Mucosa of gallbladder (tissue), 1 donor: ENCODE measurements at places on chromosomes 1 and 21.
A peak's percentile ranks its signal among the peaks of the same experiment; 100 is the strongest.

DNA sequence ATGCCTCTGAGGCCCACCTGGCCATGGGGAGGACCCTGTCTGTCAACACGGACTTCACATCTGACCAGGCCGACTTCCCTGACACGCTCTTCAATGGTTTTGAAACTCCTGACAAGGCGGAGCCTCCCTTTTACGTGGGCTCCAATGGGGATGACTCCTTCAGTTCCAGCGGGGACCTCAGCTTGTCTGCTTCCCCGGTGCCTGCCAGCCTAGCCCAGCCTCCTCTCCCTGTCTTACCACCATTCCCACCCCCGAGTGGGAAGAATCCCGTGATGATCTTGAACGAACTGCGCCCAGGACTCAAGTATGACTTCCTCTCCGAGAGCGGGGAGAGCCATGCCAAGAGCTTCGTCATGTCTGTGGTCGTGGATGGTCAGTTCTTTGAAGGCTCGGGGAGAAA, 101.8 kb downstream of the ADARB1 start:
- no peak for DNase-seq

DNA sequence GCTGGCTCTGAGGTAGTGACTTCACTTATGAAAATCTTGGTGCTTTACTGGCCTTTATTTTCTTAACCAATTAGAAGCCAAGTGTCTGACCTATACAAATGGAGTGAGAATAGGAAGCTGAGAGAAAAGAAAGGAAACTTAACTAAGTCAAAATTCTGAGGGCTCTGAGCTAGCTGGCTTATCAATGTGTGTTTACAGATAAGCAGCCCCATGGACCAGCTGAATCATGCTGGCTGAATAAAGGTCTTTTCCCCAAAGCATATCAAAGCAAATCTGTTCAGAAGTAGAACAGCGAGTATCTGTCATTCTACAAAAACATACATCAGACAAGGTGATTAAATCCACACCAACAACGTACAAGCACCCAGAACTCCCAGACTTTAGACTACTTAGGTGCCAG, 117.2 kb downstream of the BRINP2 start:
- DNase-seq, result no peak

GRCh38 chr1:42737986-42738677, 1.9 kb downstream of the CLDN19 start:
- DNase-seq, result no peak

GRCh38 chr21:29647353-29647781, 292.4 kb downstream of the GRIK1 start:
- DNase-seq, result no peak

DNA sequence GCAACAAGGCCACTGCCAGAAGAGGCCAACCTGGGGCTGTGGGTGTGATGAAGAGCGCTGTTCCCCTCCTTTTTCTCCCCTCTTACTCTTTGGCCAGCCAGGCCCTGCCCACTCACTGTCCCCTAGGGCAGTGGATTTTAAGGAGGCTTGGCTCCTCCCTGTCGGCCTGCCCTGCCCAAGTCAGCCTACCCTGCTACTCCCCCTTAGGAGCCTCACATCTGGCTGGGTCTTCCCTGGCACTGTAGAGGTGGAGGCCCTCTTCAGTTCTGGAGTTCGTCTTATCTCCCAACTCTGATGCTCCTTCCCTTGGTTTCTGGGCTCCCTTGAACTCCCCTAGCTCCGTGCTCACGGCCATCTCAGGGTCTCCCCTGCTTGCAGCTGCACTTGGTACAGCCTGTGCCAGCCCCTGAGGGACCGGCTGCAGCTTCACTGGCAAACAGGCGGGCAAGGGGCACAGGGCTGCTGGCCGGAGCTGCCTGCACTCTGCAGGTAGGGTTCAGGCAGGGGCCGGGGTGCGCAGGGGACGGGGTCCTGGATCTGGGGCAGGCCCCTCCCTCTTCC, 4.0 kb downstream of the AMPD2 start:
- DNase-seq, result no peak

- peak; percentile 33 for DNase-seq
These were observed 27.8 kb downstream of the NTPCR start for GRCh38 chr1:232978091-232978634.

DNA sequence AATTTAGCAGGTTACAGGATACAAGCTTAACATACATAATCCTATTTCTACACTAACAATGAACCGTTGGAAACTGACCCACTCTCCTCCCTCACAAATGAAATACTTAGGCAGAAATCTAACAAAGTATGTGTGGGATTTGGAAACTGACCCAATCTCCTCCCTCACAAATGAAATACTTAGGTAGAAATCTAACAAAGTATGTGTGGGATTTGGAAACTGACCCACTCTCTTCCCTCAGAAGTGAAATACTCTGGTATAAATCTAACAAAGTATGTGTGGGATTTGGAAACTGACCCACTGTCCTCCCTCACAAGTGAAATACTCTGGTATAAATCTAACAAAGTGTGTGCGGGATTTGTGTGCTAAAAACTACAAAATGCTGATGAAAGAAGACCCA, 60.3 kb downstream of the TRAF5 start:
- DNase-seq, result no peak

DNA sequence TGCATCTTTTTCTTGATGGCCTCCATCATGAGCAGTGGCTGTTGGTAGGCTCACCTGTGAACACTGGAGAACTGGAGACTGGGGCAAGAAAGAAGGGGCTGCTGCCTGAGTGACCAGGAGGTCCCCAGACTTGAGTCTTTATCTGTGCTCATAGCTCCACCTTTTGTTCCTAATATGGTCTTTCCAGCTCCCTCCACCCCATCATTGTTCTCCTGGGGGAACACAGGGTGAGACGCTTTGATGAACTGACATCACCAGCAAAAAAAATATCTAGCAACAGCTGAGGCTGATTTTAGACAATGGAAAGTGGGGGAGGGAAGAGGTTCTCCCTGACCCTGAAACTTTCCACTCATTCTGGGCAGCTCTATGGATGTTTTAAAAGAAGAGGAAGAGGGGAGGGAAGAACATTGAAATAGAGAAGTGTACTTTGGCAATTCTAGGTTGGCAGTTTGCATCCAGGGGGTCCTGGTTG, at the start of gene TPM3:
Gene TPM3, minus strand, starts transcription at position 111 of the 472 bp plus-strand sequence. Its CDS starts 82 bp downstream, at position 29.
- no peak for DNase-seq

GRCh38 chr1:152926091-152926490, 17.7 kb downstream of the IVL start:
- no peak for DNase-seq

DNA sequence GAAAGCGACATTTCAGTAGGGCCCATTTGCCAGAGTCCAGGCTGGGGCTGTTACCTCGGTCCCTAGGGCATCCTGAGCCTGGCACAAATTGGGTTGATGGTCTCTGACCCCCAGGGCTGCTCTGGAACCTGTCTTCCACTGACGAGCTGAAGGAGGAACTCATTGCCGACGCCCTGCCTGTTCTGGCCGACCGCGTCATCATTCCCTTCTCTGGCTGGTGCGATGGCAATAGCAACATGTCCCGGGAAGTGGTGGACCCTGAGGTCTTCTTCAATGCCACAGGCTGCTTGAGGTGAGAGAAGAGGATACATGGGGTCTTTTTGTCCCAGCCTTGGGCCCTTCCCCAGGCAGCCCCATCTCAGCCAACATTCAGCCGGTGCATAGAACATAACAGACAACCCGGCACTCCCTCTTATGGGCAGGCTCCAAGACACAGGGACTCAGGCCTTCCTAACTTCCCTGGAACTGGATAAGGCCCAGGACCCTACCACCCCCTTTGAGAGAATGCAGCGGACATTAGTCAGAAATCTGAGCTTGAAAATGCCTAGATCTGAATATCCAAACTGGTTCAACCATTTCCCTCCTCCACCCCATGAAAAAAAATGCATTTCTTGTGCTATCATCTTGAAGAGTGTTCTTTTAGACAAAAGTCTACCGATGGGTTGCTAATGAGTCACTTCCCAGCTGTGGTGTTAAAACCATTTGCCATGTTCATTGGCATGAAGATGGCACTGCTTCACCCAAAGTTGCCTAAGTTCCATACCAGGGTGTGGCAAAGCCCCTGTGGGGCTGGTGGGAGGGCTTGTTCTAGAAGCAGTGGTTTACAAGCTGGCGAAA, 35.4 kb downstream of the PKP1 start:
- no peak for DNase-seq

DNA sequence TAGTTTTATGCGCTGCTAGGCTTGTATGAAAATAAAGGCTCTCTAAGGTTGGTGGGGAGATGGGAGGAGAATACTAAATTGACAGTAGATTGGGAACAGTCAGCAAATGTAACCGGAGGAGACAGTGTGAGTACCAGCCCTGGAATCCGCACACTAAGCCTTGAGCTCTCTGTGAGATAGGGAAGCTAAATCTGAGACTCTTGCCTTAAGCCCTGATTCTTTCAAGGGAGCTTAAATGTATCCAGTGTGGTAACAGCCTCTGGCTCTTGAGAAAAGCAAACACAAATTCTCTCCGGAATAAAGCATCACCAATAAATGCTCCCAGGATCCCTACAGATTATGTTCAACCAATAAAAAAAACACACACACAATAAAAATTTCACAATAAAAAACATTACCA, 33.0 kb upstream of the PDPN start:
- DNase-seq, result no peak

DNA sequence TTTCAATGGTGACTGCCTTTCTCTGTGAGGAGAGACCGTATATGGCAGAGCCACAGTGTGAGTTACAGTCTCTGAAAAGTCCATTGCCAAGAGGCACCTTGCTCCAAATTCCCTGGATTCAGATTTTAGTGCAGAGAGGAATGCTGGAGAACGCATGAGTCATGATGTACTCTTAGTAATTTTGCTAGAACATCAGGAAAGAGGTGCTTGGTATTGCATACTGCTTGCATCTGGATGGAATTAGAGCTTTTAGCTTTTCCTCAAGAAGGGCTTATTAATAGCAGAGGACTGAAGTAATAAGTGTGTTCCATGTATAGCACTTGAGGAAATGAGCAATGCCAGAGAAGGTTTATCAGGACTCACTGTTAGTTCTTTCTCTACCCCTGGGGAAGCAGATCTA, 40.5 kb upstream of the AKT3 start:
- no peak for DNase-seq

- no peak for DNase-seq
These were observed 119.2 kb upstream of the SPATA6 start for GRCh38 chr1:48591181-48591580.

- DNase-seq, result no peak
These were observed 185.9 kb upstream of the EDN2 start for GRCh38 chr1:41670217-41670957.

DNA sequence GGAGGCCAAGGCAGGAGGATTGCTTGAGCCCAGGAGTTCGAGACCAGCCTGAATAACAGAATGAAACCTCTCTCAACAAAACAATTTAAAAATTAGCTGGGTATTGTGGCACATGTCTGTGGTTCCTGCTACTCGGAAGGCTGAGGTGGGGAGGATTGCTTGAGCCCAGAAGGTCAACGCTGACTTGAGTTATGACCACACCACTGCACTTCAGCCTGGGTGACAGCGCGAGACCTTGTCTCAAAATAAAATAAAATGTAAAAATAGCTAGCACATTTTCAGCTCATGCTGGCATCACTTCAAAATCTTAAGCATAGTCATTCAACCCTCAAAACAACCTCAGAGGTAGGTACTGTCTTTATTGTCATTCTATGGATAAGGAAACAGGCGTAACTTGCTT, 6.4 kb downstream of the JAK1 start:
- no peak for DNase-seq

GRCh38 chr1:233584931-233585330, 29.0 kb upstream of the KCNK1 start:
- no peak for DNase-seq

GRCh38 chr1:110541906-110542395, 23.0 kb upstream of the KCNA10 start:
- DNase-seq, result no peak

- no peak for DNase-seq
These were observed 26.2 kb upstream of the ZC3H12A start for GRCh38 chr1:37448185-37448584.

DNA sequence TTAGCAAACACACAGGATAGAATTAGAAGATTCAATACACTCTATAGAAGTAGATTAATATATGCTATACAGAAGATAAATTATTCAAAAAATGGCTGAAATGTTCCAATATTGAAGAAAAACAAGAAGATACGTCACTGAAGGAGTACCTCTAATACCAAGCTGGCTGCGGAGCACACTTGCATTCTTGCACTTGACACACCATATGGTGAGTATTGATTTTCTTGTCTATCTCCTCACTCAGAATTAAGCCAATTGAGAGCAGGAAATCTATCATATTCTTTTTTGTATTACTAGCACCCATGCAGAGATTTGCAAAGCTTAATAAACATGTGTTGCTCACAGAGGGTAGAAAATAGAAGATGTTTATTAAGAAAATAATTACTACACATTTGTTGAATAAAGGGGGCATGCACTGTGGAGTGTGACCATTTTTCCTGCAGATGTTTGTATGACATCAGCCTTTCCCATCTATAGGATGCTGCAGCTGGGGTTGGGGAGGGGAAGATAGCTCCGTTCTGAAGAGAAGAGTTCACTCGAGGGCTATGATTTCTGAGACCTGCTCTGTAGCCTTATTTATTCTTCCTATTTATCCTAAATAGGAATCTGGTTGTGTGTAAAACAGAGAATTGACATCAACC, 318.1 kb downstream of the HHIPL2 start:
- DNase-seq, result no peak

GRCh38 chr21:36783612-36784374, 84.9 kb downstream of the SIM2 start:
- DNase-seq, result no peak

DNA sequence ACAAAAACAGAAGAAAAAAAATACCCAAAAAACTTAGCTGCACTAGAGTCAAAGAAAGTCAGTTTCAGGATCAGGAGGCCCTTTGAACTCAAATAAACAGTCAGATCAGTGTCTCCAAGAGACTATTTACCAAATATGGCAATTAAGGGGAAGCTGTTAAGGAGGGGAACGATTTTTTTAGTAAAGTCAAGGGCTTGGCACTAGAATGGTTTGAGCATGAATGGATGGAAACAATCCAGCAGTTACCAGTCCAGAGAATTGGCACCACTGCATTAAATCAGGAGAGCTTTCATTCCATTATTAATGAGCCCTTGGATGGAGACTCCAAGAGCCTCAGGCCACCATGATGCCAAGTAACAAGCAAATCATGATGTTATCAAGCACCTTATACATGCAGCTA, 7.2 kb downstream of the TRAPPC3 start:
- no peak for DNase-seq

- DNase-seq, result no peak
These were observed 16.5 kb downstream of the NADK start for GRCh38 chr1:1761504-1762376.

- DNase-seq, result no peak
These were observed 22.3 kb downstream of the CD34 start for GRCh38 chr1:207888652-207889051.

DNA sequence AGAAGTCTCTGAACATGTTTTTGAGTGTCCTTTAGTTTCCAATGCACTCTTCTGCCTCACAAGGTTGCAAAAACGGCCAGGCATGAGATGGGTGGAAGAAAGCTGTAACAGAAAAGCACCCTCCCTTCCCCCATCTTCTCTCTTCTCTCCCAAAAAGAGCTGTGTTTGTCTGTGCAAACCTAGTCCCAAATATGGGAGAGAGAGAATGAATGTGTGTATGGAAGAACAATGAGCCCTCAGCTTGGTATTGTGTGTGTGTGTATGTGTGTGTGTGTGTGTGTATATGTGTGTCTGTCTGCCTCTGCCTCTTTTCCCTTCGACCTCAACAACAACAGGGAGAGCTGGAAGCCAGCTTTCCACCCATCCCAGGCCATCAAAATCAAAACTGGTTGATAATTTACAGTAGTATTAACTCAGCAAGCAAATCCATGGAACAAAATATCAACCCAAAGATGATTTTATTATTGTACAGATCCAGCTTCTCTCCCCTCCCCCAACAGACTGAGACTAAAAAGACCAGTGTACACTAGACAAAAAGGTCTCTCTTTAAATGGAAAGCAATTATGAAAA, 1.8 kb downstream of the RERE start:
- peak; percentile 50 for DNase-seq
